Ascending aorta (tissue), 2 donors: ENCODE measurements at places on chromosomes 12 and 14.

- H3K4me1 ChIP-seq = no peaks in the 10 kb centered on the region
- no peak overlapping the region for H3K4me3 ChIP-seq
- H3K36me3 ChIP-seq = peaks cover 32% of the 10 kb centered on the region
- H3K27ac ChIP-seq = no peak overlapping the region
These were observed 90.1 kb downstream of the LRRK2 start for GRCh38 chr12:40314927-40315326.

GRCh38 chr14:102530828-102531478 is 21.4 kb upstream of the ANKRD9 start:
- H3K4me1 ChIP-seq = no peaks in the 10 kb centered on the region
- no peak overlapping the region for H3K4me3 ChIP-seq
- H3K27ac ChIP-seq = no peak overlapping the region

DNA sequence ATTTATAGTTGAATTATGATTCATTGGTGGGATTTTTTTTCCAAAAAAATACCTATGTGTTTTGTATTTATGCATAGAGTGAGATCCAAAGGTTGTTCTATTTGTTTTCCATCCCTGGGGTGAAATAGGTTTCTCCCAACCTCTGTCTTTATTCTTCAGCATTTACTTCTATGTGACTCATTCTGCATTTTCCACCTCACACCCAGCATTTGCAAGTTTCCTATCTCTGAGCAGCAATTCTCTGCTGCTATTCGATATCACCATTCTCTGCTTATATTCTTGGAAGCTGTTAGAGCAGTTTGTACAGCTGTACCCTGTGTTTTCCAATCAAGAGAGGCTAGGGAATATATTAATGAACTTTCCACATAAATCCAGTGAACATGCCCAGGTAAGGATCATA is 538.9 kb downstream of the SNAPC1 start:
- no peaks in the 10 kb centered on the region for H3K27me3 ChIP-seq
- no peaks in the 10 kb centered on the region for H3K4me1 ChIP-seq
- no peak overlapping the region for H3K27ac ChIP-seq
- no peak for DNase-seq
- no peak overlapping the region for H3K4me3 ChIP-seq

GRCh38 chr14:88590173-88590572 is 27.3 kb downstream of the ZC3H14 start:
- H3K27ac ChIP-seq = no peak overlapping the region
- no peaks in the 10 kb centered on the region for H3K27me3 ChIP-seq
- H3K36me3 ChIP-seq = peaks cover 18% of the 10 kb centered on the region
- no peaks in the 10 kb centered on the region for H3K4me1 ChIP-seq
- DNase-seq = no peak

GRCh38 chr14:73973497-73973896 is 23.4 kb downstream of the COQ6 start:
- H3K27ac ChIP-seq = no peak overlapping the region
- H3K4me1 ChIP-seq = no peaks in the 10 kb centered on the region
- H3K4me3 ChIP-seq = no peak overlapping the region
- H3K36me3 ChIP-seq = peaks cover 29% of the 10 kb centered on the region
- DNase-seq = no peak
- no peaks in the 10 kb centered on the region for H3K27me3 ChIP-seq

DNA sequence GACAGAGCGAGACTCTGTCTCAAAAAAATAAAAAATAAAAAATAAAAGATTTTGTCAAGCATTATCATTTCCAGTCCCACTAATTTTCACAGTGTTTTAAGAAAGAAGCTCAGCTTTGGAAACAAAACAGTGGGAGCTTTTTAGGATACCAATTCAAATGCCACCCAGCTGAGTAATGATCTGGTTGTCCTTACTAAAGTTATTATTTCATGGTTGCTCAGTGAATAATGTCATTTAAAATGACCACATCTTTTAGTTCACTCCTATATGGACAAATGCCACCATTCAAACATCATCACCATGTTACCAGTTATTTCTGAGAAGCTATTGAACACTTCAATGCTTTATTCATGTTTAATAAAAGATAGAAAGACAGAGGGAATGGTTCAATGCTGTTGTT is 365.0 kb downstream of the CCER1 start:
- no peak for DNase-seq
- no peaks in the 10 kb centered on the region for H3K36me3 ChIP-seq
- H3K27me3 ChIP-seq = no peaks in the 10 kb centered on the region
- no peak overlapping the region for H3K4me3 ChIP-seq

DNA sequence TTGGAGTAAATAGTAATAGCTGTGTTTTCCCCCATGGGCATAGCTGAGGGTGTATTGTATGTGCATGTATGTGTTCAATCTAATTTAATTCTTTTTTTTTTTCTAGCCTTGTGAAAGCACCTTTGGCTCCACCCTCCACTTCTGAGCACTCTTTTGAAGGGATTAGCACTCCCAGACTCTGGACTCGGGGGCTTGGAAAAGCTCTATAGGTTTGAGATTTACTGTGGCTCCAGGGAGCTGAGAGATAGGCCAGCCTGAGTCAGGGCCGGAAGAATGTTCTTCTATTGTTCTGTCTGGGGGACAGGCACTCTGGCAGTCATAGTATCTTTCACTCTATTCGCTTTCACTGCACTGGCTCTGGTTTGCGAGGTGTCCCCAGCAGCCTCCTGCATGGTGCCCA is 540.0 kb upstream of the TBX3 start:
- no peaks in the 10 kb centered on the region for H3K27me3 ChIP-seq
- H3K36me3 ChIP-seq = no peaks in the 10 kb centered on the region
- no peaks in the 10 kb centered on the region for H3K4me1 ChIP-seq
- no peak overlapping the region for H3K27ac ChIP-seq

DNA sequence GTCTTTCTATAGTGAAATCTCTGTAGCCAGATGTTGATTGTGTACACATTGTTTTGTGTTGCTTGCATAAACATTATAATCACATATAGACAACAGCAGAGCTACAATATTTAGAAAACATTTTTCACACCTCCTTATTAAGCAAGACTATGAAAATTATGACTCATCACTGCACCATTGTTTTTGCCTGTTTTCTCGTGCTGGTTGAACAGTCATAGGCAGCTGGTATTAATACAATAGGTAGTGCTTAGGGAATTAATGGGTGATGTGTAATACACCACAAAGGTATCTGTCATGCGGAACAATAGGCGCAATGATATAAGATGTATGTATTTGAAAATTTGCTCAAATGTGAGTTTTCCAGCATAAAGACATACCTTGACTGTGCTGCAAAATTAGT is 449.3 kb downstream of the FOXG1 start:
- H3K27me3 ChIP-seq = no peaks in the 10 kb centered on the region
- no peak overlapping the region for H3K27ac ChIP-seq
- no peaks in the 10 kb centered on the region for H3K36me3 ChIP-seq
- no peaks in the 10 kb centered on the region for H3K4me1 ChIP-seq
- DNase-seq = no peak

GRCh38 chr14:49463146-49463545 is 123.0 kb downstream of the RPS29 start:
- no peak overlapping the region for H3K4me3 ChIP-seq
- no peaks in the 10 kb centered on the region for H3K27me3 ChIP-seq
- H3K36me3 ChIP-seq = no peaks in the 10 kb centered on the region
- DNase-seq = no peak
- no peak overlapping the region for H3K27ac ChIP-seq

DNA sequence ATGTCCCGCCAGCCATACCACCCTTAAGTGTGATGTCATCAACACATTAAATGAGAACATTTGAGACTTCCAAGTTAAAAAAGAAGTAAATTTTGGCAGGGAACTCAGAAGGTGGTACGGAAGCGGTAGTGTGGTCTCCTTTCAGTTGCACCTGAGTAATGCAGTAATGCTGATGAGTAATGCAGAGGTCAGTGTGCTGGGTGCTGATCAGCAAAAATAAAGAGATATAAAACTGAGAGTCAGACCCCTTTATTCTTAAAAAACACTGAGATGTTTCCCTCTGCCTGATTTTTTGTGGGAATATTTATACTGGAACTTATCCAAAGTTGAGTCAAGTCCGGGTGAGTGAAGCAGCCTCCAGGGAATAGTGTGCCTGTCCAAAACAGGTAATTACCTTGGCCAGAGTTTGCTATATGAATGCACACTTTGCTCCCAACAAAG is 370.6 kb upstream of the PRICKLE1 start:
- no peak overlapping the region for H3K27ac ChIP-seq
- no peaks in the 10 kb centered on the region for H3K4me1 ChIP-seq

DNA sequence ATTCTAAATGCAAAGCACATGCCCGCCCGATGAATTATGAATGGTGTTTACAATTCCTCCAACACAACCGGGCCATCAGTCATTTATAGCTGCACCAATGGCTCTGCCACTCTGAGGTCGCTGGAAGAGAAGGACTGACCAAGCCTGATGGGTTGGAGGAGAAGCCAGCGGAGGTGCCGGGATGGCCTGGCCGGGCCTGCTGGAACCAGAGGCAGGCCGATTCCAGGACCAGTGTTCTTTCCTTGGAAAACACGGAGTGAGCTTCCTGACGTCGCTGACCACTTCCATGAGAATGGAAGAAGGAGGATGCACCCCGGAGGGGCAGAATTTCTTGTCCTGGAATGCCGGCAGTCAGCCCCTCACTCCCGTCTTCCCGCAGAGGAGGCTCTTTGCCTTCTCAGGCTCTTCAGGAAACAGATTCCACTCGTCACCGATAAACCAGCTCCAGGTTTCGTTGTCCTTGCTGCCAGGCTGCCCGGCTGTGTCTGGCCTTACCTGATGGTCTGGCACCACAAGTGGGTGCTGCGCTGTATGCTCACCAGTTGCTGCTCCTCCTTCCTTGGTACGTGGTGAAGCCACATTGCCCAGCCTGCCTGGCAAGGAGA is 358.5 kb upstream of the SFSWAP start:
- H3K4me1 ChIP-seq = no peaks in the 10 kb centered on the region
- H3K36me3 ChIP-seq = no peaks in the 10 kb centered on the region
- DNase-seq = no peak
- H3K27ac ChIP-seq = no peak overlapping the region

GRCh38 chr12:125856366-125856765 is 791.1 kb downstream of the AACS start:
- H3K27me3 ChIP-seq = no peaks in the 10 kb centered on the region
- DNase-seq = no peak
- H3K27ac ChIP-seq = no peak overlapping the region
- H3K4me1 ChIP-seq = no peaks in the 10 kb centered on the region
- no peak overlapping the region for H3K4me3 ChIP-seq

DNA sequence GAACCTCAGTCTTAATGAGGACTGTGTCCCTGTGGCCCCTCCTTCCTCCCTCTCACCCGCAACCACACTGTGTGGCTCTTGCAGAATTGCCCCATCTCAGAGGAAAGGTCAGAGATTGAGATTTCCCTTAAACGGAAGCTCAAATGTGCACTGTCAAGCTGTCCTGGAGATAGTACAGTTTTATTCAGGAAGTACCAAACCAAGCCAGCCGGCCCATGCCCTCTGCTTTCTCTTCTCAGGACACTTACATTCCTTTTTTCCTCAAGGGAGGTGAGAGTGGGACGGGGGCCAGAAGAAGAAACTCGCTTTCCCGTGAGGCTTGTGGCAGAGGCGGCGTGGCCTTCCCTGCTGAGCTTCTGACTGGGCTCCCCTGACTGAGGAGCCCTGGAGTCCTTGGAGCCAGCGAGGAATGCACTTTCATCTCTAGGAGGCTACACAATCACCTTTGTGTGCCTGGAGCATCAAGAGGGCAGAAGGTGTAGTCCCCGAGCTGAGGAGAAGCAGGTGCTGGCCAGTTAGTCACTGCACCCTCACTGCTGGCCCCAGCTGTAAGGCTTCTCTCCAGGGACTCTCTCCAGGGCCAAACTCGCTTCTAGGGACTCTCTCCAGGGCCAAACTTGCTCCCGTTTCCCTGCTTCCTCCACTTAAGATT is 24.1 kb upstream of the ATP2A2 start:
- H3K27me3 ChIP-seq = no peaks in the 10 kb centered on the region
- H3K27ac ChIP-seq = peak overlapping the region; percentile 77
- H3K4me3 ChIP-seq = no peak overlapping the region
- H3K4me1 ChIP-seq = no peaks in the 10 kb centered on the region
- H3K36me3 ChIP-seq = no peaks in the 10 kb centered on the region
- DNase-seq = peak; percentile 14

- no peak for DNase-seq
- H3K36me3 ChIP-seq = no peaks in the 10 kb centered on the region
- H3K27ac ChIP-seq = no peak overlapping the region
- H3K27me3 ChIP-seq = no peaks in the 10 kb centered on the region
- H3K4me1 ChIP-seq = no peaks in the 10 kb centered on the region
- no peak overlapping the region for H3K4me3 ChIP-seq
These were observed 153.1 kb downstream of the TMEM117 start for GRCh38 chr12:43988838-43989560.

DNA sequence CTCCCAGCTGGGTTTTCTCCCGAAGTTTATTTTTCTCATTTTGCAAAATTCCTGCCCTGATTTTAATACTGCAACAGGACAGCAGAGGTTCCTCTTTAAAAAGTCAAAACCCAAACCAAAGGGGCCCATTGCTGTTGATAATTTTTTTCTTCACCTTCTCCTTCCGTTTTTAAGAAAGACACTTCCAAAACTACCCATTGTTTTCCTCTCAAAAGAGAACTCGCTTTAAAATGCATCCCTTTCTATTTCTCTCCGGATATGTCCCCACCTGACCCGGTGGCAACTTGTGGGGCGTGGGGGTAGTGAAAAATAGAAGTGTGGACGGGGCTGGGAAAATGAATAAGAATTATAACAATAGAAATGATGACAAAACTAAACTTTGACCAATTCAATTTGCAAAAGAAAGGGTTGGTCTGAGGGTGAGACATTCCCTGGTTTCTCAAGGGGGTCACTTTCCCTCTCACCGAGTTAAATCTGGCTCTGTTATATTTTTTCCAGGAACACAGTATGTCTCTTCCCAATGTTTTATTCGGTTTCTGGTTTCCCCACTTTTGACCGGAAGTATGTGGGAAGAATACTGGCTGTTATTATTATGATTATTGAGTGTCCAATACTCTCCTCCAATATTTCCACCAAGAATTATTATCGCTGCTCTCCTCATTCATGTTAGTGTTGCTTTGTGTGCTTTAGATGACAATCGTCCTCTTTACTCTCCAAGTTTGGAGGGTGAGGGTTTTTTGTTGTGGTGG is 4.1 kb upstream of the TBX5 start:
- H3K4me3 ChIP-seq = peak overlapping the region; percentile 66
- H3K4me1 ChIP-seq = peaks cover 3% of the 10 kb centered on the region
- no peak for DNase-seq
- H3K27me3 ChIP-seq = peaks cover 28% of the 10 kb centered on the region

DNA sequence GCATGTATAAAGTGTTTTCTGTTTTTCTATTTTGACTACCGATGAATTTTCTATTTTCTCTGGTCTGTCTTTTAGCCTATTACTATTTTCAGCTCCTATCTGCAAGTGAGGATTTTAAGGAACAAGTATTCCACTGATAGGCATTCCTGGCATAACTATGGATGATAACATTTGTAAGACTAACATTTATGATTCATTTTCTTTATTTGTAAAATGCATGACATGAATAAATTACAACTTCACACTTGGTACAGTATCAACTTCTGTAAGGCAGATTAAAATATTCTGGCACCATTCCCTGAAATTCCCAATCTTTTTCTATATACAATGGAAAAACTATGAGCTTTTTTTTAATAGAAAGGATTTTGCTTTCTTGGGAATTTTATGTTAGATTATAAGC is 121.0 kb upstream of the GARIN2 start:
- no peaks in the 10 kb centered on the region for H3K27me3 ChIP-seq
- no peak overlapping the region for H3K4me3 ChIP-seq
- H3K4me1 ChIP-seq = no peaks in the 10 kb centered on the region
- H3K36me3 ChIP-seq = no peaks in the 10 kb centered on the region

- H3K4me3 ChIP-seq = no peak overlapping the region
- peaks cover 15% of the 10 kb centered on the region for H3K4me1 ChIP-seq
- H3K27ac ChIP-seq = peak overlapping the region; percentile 23
- H3K27me3 ChIP-seq = no peaks in the 10 kb centered on the region
- peaks cover 6% of the 10 kb centered on the region for H3K36me3 ChIP-seq
These were observed 12.1 kb downstream of the SYNE3 start for GRCh38 chr14:95504135-95505029.
